ENCODE measurements at places on chromosomes 13 and 19.

DNA sequence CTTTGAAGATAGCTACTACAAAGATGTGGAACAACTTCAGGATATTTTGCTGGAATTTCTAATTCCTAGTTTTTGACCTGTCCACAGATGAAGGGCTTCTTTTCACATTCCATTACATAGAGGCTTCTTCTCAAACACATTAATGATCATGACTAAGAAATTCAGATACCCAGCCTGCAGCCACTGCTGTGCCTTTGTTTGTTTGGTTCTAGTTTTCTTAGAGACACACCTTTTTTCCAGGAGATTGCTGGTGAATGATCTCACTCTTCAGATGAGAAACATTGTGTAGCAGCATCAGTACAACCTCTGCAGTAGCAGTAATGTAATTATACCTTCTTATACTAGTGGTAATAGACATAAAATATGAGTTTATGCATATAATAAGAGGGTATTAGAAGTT is 5.0 kb downstream of the TDRD3 start:
- no peak for DNase-seq

DNA sequence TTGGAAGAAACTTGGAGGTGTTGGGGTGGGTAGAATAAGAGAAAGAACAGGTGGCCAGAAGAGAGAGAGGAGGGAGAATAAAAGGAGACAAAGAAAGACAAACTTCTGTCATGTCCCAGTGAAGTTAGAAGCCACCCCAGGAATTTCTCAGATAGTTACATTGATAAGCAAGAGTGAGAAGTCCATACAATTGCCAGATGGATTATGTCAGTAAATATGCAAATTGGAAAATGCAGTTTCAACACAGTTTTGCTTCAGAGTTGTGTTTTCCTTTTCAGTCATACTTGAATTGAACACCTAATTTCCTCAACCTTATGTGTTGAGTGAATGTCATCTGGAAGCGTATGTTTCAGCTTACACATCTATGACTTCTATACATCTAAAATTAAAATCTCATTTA is 139.2 kb downstream of the RXFP2 start:
- DNase-seq: no peak

GRCh38 chr19:17951990-17952976 is 14.6 kb upstream of the KCNN1 start:
- no peak for DNase-seq

GRCh38 chr13:30869491-30869890 is 36.6 kb upstream of the MEDAG start:
- DNase-seq: no peak

- DNase-seq: no peak
Observed at GRCh38 chr13:109599901-109600657, 186.3 kb downstream of the IRS2 start.

- DNase-seq: no peak
Observed at GRCh38 chr19:10439588-10439987, 19.2 kb downstream of the PDE4A start.

GRCh38 chr13:50268500-50268899 is 253.3 kb downstream of the KCNRG start:
- no peak for DNase-seq

DNA sequence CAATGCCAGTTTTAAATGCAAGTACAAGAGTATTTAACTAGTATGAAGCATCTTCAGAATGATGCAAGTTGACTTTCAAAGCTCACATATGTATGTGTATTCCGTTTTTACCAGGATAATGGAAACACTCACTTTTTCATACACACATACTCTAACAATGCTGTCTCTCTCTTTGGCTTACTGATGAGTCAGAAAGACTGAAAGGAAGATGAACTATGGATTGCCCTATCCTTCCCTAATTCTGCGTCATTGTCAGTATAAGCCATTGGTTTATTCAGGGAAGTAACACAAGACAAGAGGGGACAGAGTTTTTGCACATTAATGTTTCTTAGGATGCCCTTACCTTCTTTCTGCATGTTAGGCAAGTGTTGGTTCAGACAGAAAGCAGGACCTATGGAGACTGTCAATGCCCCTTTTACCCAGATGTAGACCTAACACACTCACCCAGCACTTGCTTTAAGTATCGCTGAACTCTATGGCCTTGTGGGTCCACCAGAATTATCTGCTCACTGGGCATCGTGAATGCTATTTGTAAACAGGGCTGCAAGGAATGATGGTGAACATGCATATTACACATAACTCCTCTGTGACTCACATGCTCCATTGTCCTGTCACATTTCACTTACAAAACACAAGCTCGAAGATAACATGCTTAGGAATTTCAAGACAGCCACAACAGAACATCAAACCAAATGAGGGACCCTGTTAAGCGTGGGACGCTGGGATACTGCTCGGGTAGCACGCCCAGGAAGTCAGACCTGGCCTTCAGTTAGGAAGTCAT is 10.0 kb upstream of the OXGR1 start:
- no peak for DNase-seq

GRCh38 chr13:76329004-76329403 is 557.2 kb downstream of the KCTD12 start:
- DNase-seq: no peak

DNA sequence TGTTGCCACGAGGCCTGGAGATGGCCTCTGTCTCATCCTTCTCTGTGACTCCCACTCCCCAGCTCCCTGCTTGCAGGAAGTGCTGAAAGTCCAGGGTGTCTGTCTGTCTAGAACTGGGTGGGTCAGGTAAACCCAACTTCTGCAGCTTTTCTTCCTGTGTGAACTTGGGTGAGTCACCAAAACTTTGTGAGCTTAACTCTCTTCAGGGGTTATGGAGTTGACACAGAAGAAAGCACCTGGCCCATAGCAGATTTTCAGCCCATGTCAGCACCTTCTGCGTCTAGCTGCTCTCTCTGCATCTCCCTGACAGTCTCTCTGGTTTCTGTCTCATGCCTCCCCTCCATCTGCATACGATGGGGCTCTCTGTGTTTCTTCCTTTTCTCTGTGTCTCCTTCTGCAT is 4.2 kb upstream of the CACNG7 start:
- no peak for DNase-seq

- DNase-seq: no peak
Observed at GRCh38 chr19:38877781-38878574, at the start of gene RINL. Gene RINL (minus strand): TSS chr19:38878275. CDS start chr19:38876742, 1,533 bp downstream.

DNA sequence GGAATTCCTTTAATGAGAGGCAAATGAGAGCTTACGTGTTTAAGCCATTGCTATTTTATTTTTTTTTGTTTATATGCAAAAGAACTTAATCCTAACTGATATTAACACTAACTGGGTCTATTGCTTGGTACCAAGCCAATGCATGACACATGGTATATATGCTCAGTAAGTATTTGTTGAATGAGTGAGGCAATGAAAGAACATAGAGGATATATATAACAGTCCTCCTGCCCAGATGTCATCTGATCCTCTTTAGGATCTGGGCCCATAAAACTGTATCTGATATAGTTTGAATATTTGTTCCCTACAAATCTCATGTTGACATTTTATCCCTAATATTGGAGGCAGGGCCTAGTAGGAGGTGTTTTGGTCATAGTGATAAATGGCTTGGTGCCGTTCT is 13.0 kb upstream of the ALOX5AP start:
- no peak for DNase-seq

DNA sequence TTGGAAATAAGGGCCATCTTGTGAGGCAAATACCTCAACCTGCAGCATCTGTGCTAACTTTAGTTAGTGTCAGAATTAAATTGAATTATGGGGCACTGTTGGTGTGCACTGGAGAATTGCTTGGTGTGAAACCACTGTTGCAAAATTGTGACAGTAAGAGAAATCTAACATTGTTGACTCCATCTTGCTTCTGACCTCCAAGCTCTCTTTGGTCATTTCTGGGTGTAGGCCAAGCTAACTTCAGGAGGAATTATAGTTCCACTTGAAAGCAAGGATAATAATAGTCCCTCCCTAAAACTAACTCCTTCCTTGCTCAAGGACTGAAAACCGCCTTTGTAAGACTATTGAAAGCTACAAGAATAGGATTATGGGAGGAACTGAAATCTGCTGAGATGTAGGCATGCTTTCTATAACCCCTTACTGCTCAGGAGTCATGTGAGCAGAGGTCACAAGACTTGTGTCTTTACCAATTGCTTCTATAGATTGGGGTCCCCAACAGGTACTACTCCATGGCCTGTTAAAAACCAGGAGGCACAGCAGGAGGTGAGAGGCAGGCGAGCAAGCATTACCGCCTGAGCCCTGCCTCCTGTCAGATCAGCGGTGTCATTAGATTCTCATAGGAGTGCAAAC is 24.9 kb upstream of the GAS6 start:
- DNase-seq: no peak

- DNase-seq: no peak
Observed at GRCh38 chr13:27997904-27998522, 9.5 kb upstream of the URAD start.

DNA sequence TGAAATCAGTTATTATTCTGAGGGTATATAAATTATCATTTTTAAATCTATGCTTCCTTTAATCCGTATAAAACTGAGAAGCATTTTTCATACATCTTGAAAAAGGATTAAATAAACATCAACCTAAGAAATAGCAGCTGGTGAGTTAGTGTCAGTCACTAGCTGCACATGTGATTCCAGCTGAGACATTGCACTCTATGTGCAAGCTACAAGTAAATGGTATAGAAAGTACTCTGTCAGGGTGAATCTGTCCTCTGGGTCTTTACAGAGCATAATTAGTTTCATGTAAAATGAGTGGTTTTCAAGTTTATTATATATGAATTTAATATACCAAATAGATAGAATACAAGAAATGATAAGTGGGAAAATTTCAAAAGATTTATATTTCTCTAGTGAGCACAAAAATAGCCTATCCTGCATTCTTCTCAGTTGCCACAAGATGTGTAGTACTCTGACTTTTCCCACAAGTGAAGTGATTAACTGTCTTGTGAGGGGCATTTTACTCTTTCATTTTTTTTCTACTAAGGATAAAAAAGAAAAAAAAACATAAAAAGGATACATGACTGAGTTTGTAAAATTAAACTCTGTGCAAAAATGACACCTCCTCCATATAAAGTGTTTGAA is 1372.1 kb downstream of the PCDH9 start:
- no peak for DNase-seq

DNA sequence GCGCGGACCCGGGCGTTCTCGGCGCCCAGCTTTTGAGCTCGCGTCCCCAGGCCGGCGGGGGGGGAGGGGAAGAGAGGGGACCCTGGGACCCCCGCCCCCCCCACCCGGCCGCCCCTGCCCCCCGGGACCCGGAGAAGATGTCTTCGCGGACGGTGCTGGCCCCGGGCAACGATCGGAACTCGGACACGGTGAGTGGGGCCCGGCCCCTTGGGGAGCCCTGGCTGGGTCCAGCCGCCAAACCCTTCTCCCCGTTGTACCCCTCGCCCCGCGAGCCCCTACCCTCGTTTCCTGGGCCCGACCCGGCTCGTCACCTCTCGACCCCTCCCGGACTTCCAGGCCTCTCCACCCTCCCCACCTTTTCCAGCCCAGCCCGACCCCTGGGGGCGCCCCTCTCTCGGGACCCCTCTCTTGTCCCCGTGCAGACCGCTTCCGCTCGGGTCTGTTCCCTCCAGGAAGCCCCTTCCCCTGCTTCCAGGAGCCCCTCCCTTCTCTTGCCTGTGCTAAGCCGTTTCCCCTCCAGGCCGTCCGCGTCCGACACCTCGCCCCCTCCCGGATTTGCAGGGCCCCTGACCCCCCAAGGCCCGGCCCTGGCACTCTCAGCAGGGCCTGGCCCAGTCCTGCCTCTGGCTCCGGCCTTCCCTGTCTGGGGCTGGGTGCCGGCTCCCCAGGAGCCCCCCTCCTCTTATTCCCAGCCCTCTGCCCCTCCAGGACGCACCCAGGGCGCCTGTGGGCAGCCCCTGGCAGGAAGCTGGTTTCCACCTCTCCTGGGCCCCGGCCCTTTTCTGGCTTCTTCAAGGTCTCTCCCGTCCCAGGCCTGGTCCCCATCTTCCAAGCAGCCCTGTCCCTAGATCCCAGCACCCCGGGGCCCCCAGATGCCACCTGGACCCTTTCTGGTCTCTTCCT is 632 bp downstream of the MARK4 start:
- DNase-seq: no peak

DNA sequence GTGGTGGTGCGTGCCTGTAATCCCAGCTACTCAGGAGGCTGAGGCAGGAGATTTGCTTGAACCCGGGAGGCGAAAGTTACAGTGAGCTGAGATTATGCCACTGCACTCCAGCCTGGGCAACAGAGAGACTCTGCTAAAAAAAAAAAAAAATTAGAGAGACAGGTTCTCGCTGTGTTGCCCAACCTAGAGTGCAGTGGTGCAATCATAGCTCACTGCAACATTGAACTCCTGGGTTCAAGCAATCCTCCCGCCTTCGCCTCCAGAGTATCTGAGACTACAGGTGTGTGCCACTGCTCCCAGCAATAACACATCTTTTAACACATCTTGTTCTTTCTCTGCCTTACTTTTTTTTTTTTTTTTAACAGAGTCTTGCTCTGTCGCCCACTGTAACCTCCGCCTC is 32.7 kb downstream of the CLEC17A start:
- DNase-seq: peak; percentile 6

- DNase-seq: peak; percentile 92
Observed at GRCh38 chr19:6218491-6219146, 61.2 kb downstream of the MLLT1 start.

DNA sequence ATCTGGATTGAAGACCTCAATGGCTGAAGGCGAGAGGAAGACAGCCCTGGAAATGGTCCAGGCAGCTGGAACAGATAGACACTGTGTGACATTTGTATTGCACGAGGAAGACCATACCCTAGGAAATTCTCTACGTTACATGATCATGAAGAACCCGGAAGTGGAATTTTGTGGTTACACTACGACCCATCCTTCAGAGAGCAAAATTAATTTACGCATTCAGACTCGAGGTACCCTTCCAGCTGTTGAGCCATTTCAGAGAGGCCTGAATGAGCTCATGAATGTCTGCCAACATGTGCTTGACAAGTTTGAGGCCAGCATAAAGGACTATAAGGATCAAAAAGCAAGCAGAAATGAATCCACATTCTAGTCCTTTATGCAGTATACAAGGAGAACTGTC is 1.2 kb downstream of the POLR1D start:
- DNase-seq: no peak

- DNase-seq: no peak
Observed at GRCh38 chr13:86976521-86977324, 694.4 kb upstream of the SLITRK5 start.

GRCh38 chr19:11450570-11451326 is 15.3 kb downstream of the PRKCSH start:
- DNase-seq: no peak

DNA sequence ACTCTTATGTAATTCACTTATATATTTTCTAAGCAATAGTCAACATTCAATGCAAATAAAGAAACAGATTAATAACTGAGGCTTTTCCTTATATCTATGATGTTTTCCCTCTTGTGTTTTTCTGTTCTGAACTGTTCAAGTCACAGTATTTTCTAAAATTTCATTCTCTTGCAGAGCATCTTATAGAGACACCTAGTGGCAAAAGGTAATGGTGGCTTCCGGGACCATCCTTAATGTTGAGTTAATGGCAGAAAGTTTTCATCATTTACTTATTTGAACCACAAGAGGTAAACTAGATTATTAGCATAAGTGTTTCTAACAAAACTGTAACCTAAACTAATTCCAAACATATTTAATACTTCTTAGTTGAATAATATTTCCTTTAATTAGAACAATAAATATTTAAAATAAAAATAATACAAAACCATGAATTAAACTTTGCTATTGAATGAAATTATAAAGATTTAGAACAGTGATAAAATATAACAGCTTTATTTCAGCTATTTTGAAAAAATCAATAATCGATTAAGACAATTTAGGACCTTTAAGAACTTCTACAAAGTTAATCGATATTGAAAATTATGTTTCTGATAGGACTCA is 1.7 kb upstream of the SLITRK5 start:
- no peak for DNase-seq
